Tibial nerve (tissue), 4 donors: ENCODE measurements at places on chromosomes 2 and 18. TPM values are rescaled to one million over a fixed set of nuclear protein-coding genes. Genes with fewer than 3 reads are reported as not detected.

DNA sequence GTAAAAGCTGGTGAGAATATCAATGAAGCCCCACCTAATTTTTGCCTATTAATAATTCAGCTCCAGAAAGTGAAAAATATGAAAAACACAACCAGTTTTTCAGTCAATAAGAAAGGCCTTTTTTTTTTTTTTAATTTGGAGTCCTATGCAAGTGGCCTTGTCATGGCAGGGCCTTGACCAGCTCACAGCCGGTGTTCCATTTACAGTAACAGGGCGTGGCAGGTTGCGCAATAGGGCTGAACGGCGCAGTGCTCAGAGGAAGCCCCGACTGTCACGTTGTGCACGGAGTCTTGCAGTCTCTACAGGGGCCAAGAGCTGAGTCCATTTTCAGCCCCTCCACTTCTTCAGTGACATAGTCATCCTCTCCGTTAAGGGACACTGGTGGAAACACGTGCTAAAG lies 184.1 kb upstream of the FN1 start:
- peaks cover 11% of the 10 kb centered on the region for H3K4me1 ChIP-seq
- no peaks in the 10 kb centered on the region for H3K36me3 ChIP-seq
- no peak overlapping the region for H3K27ac ChIP-seq
- no peak for DNase-seq
- no peaks in the 10 kb centered on the region for H3K27me3 ChIP-seq
- no peak overlapping the region for H3K4me3 ChIP-seq

Gene SCN7A
- 160 TPM for total RNA-seq

DNA sequence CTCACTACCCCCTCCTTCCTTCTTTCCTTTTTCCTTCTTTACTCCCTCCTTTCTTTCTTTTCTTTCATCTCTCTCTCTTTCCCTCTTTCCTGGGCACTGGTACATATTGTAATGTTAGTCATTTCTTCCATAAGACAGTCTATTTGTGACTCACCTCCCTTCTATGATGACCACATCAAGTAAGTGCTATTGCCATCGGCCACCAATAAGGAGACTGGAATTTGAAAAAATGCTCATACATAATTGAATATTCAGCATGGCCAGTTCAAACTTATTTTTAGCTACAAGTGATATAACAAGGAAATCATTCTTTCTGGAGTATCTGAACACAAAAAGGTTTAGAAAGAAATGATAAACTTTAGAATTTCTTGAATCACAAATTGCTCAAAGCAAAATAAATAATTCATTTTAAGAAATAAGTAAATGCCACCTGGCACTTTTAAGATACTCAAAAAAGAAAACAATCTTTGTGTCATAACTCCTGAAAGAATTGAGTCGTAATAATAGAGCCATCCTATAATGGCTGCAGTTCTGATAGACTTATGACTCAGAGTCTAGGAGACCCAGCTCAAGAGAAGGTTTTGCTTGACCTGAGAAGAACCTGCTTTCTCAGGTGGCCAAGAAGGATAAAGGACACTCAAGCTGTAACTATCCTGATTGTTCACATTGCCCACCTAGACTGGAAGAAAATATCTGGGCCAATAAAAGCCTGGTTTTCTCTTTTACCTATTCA lies 51.6 kb upstream of the CCBE1 start:
- H3K36me3 ChIP-seq = no peaks in the 10 kb centered on the region
- no peaks in the 10 kb centered on the region for H3K4me1 ChIP-seq
- DNase-seq = no peak
- H3K27me3 ChIP-seq = no peaks in the 10 kb centered on the region
- no peak overlapping the region for H3K27ac ChIP-seq

DNA sequence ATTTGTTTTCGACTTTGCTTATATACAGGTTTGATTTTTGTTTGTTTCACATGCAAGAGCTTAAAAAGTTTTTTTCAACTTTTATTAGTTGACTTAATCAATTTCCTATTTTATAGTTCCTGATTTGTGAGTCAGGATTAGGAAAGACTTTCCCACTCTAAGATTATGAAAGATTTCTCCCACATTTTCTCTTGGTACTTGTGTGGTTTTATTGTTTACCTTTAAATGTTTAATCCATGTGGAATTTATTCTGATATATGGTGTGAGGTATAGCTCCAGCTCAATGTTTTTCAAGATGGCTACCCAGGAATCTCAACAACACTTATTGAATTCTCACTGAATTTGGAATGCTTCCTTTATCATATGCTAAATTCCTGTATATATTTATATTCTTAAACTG lies 117.8 kb upstream of the LGALSL start:
- no peak for DNase-seq
- H3K36me3 ChIP-seq = no peaks in the 10 kb centered on the region
- H3K27me3 ChIP-seq = no peaks in the 10 kb centered on the region
- H3K4me3 ChIP-seq = no peak overlapping the region
- H3K27ac ChIP-seq = no peak overlapping the region

DNA sequence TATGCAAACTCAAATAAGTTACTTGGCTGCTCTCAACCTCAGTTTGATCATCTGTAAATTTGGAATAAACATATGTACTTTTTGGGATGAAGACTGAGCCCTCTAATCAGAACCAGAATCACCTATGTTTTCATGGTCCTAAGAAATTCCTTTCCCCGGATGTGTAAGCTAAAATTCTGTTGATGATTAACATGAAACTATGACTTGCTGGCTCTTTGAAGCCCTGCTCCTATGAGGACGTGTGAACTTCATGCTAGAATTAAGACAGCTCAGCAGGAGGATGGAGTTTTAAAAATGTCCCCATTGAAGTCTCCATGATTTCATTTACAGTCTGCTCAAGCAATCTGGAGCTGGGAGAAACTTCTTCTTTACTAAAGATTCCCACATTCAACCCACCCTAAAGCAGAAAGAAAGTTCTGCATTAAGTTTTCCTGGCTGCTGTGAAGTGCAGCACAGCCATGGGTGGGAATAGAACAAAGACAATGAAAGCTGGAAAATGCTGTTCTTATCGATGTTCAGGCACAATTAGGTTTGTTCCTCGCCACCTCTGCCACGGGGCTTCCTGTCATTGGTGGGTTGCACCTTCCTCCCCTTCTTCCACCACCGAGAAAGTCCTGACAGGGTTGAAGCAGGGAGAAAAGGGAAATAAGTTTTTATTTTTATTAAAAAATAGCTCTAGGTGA lies 50.9 kb downstream of the ADCYAP1 start:
- no peaks in the 10 kb centered on the region for H3K36me3 ChIP-seq
- no peak overlapping the region for H3K27ac ChIP-seq
- DNase-seq = no peak
- H3K4me1 ChIP-seq = no peaks in the 10 kb centered on the region
- H3K4me3 ChIP-seq = no peak overlapping the region

DNA sequence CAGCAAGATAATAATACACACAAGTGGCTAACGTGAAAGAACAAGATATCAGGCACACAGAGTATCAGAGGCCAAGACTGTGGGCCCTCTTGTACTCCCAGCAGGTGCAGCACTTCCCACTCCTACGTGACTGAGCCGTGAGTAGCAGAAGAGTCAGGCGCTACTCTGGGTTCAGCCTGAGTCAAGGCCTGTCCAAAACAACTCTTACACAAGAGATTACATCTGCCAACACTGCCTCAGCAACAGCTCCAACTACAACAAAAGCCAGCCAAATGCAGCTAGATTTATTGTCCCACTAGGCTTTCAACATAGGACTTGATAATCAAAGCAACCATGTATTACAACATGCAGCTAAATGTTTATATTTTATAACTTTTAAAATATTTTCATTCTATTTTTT lies 56.2 kb downstream of the ITSN2 start:
- no peak overlapping the region for H3K4me3 ChIP-seq
- peak; percentile 61 for DNase-seq
- H3K36me3 ChIP-seq = no peaks in the 10 kb centered on the region
- H3K4me1 ChIP-seq = peaks cover 20% of the 10 kb centered on the region

DNA sequence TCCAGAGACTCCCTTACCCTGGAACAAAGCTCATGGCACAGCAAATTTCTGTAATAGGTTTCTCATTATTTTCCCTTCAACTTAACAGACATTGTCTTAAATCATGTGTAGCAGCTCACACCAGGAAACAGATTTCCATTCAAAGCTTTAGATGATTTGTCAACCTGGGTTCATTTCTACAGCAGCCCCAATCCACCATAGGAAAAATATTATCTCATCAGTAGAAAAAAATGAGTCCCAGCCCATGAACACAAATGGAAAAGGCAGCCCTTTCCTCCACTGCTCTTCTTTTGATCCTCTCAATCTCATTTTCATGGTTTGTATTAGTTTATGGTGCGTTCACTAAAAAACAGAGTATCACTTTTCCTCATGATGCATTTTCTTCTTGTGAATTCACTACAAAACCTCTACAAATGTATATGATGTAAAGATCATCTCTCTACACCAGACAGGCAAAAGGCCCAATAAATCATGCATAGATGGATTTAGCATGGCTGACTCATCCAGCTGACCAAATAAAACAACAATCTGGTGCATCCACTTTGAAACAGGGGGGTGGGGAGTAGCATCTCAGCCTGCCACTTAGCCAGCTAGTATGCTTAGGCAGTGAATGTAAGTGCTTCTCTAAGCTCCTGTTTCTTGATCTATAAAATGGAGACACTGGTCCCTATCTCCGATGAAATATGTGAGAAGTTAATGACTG lies 78.6 kb downstream of the SATB2 start:
- H3K27ac ChIP-seq = no peak overlapping the region
- H3K27me3 ChIP-seq = no peaks in the 10 kb centered on the region
- H3K4me3 ChIP-seq = no peak overlapping the region
- no peak for DNase-seq
- H3K4me1 ChIP-seq = no peaks in the 10 kb centered on the region
